ENCODE measurements at places on chromosomes 7 and 10.
A peak's percentile ranks its signal among the peaks of the same experiment; 100 is the strongest.

GRCh38 chr7:80781561-80781979 lies 137.3 kb downstream of the SEMA3C start:
- no peak for DNase-seq

DNA sequence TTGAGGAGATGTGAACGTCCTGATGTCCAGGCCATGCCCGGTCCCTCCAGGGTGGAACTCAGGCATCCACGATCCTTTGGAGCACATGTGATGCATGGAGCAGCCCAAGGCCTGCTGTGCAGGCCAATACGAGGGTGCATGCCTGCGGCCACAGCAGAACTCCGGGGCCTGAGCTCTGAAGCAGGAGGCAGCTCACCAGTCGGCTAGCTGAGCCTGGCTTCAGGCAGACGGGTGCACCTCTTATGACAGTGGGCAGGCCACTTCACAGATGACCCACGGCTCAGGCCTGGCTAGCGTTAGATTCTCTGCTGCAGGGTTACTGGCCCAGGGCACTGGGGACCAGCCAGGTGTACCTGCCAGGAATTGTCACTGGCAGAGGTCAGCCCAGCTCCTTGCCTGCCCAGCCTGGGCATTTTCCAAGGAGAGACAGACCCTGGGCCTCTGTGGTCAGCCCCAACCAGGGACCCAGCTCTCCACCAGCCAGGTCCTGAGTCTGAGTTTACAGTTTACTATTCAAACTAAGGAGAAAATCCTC lies 29.6 kb upstream of the INPP5A start:
- no peak for DNase-seq

- DNase-seq: no peak
Measured at GRCh38 chr10:46020344-46020657, 10.1 kb downstream of the NCOA4 start.

DNA sequence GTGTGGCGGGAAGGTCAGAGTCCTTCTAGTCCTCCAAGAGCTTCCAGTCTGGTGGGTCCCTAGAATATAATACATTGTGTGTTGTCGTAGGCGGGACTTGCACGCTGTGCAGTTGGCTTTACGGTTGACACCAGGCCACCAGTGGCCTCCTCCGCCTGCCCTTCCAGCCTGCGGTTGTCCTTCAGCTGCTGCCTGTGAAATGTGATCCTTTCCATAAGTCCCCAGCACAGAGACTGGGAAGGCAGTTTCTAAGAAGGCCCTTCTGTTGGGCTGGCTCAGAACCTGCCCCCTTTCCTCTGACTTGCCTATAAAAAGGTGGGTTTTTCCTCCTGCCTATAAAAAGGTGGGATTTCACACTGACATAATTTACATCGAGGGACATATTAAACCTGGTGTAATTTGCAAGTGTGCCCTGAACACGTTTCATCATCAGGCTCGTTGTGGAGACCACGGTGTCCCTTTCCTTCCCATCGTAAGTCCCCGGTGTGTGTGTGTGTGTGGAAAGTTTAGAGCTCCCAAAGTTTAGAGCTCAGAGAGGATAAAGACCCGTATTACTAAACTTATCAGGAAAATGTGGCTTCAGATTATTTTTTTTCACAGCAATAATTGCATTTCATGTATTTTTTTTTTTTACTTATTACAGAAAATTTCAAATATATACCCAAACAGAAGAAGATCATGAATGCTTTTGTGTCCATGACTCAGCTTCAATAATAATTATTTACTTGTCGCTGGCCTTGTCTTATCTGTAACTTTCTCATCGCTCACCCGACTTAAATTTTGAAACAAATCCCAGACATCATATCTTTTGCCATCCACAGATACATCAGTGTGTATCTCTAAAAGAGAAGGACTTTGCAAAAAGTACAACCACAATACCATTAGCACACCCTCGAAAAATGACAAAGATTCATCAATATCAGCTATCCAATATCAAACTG lies 45.1 kb downstream of the CUX1 start:
- DNase-seq: no peak

- no peak for DNase-seq
Measured at GRCh38 chr10:14588084-14588937, 186.4 kb downstream of the FAM107B start.

GRCh38 chr10:101237982-101238731 lies 8.9 kb upstream of the LBX1 start:
- DNase-seq: no peak

- no peak for DNase-seq
Measured at GRCh38 chr10:78516756-78517155, 483.1 kb downstream of the RPS24 start.

- no peak for DNase-seq
Measured at GRCh38 chr10:22724773-22725172, 10.4 kb upstream of the PIP4K2A start.

- no peak for DNase-seq
Measured at GRCh38 chr7:100374601-100375000, 1.3 kb downstream of the PILRA start.

- DNase-seq: no peak
Measured at GRCh38 chr10:114388275-114388674, 16.0 kb downstream of the AFAP1L2 start.

DNA sequence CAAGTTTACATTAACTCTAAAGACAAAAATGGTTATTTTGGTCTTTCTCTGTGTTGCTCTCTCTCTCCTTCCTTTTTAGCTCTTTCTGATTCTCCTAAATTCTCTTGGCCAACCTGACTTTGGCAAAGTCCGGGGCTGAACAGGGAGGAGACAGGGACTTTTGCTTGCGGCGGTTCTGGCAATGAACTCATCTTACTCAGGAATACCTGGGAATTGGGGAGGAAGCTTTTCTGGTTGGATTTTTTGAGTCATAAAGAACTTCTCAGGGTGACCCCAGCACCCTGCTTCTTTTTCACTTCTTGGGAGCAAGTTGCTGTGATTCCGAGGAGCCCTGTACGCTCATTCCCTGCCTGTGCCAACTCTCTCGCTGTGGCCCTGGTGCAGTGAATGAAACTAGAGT lies 16.0 kb downstream of the GATA3 start:
- DNase-seq: no peak

DNA sequence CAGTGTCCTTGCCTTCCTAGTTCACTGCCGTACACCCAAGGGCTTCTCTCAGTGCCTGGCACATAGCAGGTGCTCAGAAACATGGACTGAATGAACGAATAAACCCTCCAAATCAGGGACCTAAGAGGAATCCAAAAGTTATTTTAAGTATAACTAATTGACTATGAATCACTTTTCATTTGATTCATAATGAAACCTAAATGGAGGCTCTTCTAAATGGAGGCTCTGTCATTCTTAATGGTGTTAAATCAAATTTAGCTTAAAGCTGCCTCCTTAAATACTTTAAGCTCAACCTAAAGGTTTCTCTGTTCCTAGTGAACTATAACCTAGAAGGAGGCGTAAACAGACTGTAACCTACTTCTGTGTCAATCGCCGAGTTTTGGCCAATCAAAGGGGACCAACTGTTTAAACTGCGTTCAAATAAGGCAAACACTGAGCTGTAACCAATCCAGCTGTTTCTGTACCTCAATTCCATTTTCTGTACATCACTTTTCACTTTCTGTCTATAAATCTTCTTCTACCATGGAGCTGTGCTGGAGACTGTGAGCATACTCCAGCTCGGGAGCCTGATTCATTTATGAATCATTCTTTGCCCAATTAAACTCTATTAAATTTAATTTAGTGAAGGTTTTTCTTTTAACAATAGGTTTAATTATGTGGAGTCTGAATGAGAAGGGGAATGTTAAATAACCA lies 11.0 kb downstream of the PYROXD2 start:
- DNase-seq: no peak

GRCh38 chr10:120386896-120387295 lies 70.1 kb upstream of the PLPP4 start:
- no peak for DNase-seq

GRCh38 chr10:71467569-71468362 lies 71.0 kb downstream of the CDH23 start:
- no peak for DNase-seq

DNA sequence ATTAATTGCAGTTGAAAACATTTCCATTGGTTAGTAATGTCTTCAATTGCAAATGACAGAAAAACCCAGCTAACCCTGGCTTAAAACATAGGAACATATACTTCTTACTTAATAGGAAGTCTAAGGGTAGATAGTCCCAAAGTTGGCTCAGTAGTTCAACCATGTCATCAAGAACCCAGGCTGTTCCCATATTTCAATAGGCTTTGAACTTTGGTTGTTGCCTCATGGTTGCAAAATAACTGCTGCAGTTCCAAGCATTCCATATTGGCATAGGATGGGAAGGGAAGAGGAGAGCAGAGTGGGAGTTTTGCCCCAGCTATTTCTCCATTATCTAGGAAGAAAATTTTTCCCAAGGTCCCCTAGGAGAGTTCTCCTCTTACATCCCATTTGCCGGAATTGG lies 81.4 kb upstream of the EEPD1 start:
- DNase-seq: no peak

DNA sequence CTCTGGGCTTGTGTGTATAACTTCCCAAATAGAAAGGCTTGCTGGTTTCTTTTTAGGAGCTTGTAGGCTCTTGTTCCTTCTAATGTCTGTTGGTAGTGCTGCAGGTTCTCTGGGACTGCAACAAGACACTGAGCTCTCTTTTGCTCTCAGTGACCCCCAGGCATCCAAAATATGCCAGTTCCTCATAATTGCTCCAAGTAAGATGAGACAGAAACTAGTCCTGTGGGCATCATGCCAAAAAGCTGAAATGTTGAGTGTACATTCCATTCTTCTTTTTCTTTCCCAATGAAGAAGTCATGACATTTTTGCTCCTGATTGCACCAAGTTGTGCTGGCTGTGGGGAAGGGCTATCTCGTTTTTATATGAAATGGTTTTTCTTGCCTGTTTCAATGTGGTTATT lies 7.1 kb upstream of the BTBD16 start:
- peak; percentile 89 for DNase-seq

GRCh38 chr7:48350515-48350914 lies 179.3 kb downstream of the ABCA13 start:
- DNase-seq: no peak

DNA sequence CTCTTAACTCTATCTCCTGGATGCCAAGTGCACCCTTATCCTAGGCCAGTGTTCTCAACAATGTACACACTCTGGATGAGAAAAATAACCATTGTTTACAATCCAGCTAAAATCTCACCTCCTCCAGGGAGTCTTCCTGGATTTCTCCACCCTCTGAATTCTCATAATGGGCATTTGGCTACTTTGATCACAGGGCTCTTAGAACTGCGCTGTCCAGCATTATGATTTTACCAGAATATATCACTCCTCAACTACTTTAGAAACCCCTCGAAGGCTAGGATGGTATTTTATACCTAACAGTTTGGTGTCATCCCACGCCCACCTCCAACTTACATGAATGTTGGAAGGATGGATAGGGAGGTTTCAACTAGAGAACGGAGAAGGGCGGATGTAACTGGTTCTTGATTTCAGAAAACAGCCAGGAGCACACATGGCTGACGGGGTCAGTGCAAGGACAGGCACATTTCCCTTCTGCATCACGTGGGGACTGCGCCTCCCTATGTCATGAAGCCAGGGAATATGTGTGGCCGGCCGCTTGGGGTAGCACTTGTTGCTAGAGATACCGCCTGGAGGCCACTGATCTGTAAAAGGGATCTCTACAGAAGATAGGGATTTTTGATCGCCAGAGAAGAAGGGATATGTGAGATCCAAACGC lies 1.2 kb upstream of the ATP6V0E2 start:
- peak; percentile 91 for DNase-seq

GRCh38 chr7:135508883-135509588 lies 866 bp downstream of the CNOT4 start:
- peak; percentile 65 for DNase-seq

GRCh38 chr10:94108200-94108599 lies 114.5 kb downstream of the PLCE1 start:
- peak; percentile 8 for DNase-seq

DNA sequence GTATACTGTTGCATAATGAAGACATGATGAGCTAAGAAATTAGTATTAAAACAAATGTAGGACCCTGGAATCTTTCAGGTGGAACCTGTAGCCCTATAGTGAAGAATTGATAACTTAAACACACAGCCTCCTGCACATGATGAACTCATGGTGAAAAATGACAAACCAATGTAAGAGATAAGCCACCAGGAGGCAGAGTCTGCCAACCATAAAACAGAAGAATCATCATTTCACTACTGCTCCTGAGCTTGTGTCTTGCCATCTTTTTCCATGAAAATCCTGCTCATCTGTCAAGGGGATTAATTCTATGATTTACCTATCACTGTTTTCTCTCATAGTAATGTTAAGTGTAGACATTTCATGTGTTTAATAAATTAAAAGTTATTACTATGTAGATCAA lies 363.9 kb downstream of the MALRD1 start:
- DNase-seq: peak; percentile 34

DNA sequence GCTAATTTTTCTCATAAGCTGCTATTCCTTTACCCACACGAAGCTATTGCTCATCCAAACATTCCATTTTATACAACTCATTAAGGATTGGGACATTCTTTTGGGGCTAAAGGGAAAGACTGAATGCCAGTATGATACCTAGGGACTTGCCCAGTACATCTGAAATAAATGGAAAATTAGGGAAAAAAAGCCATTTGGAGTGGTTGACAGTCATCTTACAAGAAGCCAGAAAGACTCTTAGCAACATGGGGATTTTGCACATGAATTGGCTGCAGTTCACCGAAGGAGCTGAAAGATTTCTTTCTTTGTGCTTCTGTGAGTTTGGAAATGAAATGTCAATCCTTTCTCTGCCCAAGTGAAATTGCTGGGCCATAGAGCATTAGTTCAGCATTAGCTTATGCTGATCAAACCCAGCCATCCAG lies 43.3 kb upstream of the MTURN start:
- DNase-seq: peak; percentile 86

- DNase-seq: no peak
Measured at GRCh38 chr7:159144758-159145489, at the start of gene VIPR2. Gene VIPR2 (minus strand): TSS chr7:159144867. CDS start chr7:159144771, 96 bp downstream.

GRCh38 chr10:29691564-29692072 lies 56.8 kb upstream of the SVIL start:
- no peak for DNase-seq

- no peak for DNase-seq
Measured at GRCh38 chr7:84953234-84953633, 233.6 kb downstream of the SEMA3D start.

Data from ACHN (cell line).